Activated CD4-positive, alpha-beta memory T cell treated with anti-CD3 and anti-CD28 coated beads for 36 hours (primary cell): ENCODE measurements at places on chromosomes 16 and 17. TPM values are rescaled to one million over a fixed set of nuclear protein-coding genes. Genes with fewer than 3 reads are reported as not detected.
A peak's percentile ranks its signal among the peaks of the same experiment; 100 is the strongest.

DNA sequence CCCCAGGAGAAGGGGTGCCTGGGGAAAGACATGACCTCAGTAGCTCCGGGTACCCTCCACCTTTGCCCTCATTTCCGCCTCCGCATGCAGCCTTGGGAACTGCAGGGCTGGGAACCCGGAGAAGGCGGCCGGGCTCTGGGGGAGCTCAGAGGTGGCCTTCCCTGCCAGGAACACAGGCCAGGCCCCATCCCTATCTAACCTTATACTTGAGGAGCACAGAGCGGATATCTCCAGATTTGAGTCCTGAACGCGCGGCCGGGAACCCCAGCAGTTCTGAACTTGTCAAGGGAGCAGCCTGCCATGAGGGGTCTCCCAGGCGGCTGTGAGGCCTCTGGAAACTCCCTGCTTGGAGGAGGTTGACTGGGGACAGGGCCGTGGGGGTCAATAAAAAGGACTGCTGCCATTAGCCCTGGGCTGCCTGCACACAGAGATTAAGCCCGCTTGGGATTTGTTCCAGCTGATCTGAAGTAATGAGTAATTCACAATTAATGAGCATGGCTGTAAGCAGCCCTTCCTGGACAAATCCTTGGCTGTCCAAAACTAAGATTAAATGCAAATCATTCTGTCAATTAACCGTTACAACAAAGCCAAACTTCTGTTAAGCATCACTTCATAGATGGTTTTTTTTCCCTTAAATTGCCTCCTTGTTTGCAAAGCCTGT, 26.3 kb upstream of the METRNL start:
- no peak overlapping the region for H3K4me3 ChIP-seq
- peak overlapping the region; percentile 81 for H3K27ac ChIP-seq
- peaks cover 34% of the 10 kb centered on the region for H3K4me1 ChIP-seq
- peaks cover 3% of the 10 kb centered on the region for H3K36me3 ChIP-seq

DNA sequence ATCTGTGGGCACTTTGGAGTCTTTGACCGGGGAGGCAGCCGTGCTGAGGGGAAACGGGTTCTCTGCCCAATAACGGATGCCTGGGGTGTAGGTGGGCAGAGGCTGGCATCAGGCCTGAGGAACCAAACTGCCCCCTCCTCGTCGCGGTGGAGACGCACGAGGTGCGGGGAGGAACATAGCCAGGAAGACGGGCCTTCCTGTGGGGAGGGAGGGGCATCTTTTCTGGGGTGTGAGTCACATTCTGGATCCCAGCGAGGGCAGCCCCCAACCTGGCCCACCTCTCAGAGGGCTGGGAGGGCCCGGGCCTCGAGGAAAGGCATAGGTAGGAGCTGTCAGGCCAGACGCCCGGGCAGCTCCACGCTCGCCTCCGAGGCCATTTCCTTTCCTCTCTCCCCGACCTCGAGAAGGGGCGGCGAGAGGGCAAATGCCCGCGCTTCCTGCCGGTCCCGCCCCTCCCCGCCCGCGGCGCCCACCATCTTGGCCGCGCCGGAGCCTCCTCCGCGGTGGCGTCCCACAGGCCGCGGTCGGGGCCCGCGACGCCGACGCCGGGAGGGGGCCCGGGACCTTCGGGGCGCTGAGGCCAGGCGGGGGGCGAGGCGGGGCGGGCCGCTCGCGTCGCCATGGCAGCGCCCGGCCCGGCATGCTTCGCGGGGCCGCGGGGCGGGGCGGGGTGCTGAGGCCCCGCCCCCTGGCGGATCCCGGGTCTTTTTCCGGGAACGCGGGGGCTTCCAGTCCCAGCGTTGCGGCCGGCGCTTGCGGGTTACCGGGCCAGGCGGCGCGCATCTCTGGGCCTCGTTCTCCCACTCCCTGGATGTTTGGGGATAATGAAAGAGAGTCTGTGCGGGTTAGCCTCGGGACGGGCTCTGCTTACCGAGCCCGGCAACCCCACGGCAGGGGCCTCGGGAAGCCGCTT, 13.2 kb downstream of the RAI1 start:
- peak overlapping the region; percentile 89 for H3K27ac ChIP-seq
- no peaks in the 10 kb centered on the region for H3K36me3 ChIP-seq
- no peaks in the 10 kb centered on the region for H3K27me3 ChIP-seq
- DNase-seq: peak; percentile 79
- H3K4me3 ChIP-seq: peak overlapping the region; percentile 79

DNA sequence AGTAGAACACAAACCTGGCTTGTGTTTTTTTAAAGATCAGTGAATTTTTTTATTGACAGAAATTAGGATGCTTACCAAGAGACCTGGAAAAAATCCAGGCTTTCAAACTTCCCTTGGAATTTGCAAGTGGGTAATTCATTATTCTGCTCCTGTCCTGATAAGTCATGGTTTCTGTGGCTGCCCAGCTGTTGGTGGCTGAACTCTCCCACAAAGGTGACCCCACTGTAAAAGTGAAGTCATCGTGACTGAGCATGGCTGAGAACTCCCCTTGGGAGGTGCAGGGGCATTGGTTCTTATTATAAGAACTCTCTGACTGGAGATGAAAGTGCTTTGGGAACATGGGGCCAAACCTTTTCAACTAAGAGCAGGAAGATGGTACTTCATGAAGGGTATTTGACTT, 46.6 kb upstream of the TANC2 start:
- no peak for DNase-seq
- H3K36me3 ChIP-seq: no peaks in the 10 kb centered on the region
- H3K4me3 ChIP-seq: no peak overlapping the region
- no peaks in the 10 kb centered on the region for H3K4me1 ChIP-seq
- no peak overlapping the region for H3K27ac ChIP-seq

- H3K27me3 ChIP-seq: no peaks in the 10 kb centered on the region
- no peak for DNase-seq
- H3K4me1 ChIP-seq: no peaks in the 10 kb centered on the region
- H3K27ac ChIP-seq: no peak overlapping the region
Measured at GRCh38 chr16:74896389-74897370, 88.2 kb downstream of the WDR59 start.

DNA sequence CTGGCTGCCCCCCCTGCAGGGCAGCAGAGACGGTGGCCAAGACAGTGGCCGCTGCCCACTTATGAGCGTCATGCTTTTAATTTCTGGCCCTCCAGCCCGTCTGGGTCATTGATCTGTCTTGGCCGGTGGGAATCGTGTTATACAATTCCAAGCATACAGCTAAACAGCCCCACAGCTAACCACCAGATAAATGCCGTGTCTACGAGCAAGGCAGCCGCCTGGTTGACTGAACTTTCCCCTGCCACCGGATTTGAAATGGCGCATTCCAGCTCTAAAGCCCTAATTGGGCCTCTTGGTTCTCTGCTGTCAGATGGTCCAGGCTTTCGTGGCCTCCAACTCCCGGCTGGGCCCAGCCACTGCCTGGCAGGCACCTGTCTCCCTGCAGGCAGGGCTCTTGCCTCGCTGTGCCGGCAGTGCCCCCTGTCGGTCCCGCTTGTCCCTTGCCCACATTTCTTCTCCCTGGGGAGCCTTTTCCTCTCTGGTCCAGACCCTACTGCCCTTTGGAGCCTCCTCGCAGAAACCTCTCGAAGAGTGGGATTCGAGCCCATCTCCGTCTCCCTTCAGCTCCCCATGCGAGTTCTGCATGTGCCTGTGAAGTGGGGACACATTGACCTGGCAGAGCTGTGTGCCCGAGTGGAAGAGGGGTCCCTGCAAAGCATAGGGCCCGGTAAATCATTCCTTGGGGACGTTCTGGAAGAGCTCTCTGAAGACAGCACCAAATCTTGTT, 1.8 kb upstream of the RBFOX3 start:
- no peaks in the 10 kb centered on the region for H3K36me3 ChIP-seq
- H3K27me3 ChIP-seq: peaks cover 41% of the 10 kb centered on the region
- peak; percentile 69 for DNase-seq
- H3K4me3 ChIP-seq: no peak overlapping the region

GRCh38 chr16:84166796-84167695, 19.8 kb downstream of the TAF1C start:
- DNase-seq: peak; percentile 78
- H3K4me3 ChIP-seq: no peak overlapping the region
- H3K27ac ChIP-seq: no peak overlapping the region

GRCh38 chr17:19574956-19575355, 41.3 kb downstream of the SLC47A1 start:
- peaks cover 19% of the 10 kb centered on the region for H3K27me3 ChIP-seq
- no peak overlapping the region for H3K27ac ChIP-seq
- no peak for DNase-seq
- no peak overlapping the region for H3K4me3 ChIP-seq
- no peaks in the 10 kb centered on the region for H3K4me1 ChIP-seq

Gene C16orf87
- total RNA-seq: 18.1 TPM

Gene C1QTNF8
- total RNA-seq: not detected

Gene GRAPL
- total RNA-seq: 3.2 TPM

Gene CDIPT
- 43.9 TPM for total RNA-seq
